ENCODE measurements at places on chromosomes 4 and X.

DNA sequence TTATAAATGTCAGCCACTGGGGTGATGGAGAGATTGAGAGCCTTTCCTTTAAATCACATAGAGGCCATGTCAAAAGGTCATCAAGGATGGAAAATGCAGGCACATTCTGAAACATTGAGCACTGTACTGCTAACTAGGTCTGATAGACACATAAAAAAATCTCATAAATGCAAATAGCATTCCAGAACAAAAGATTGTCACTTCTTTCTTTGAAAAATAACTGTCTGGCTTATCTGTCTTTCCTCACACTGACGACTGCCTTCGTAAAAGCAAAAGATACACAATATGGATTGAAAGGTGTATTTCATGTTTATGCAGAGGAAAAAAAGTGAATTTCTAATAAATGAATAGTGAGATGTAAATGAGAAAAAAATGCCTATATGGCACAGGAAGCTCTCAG, 59.9 kb downstream of the PABPC4L start:
- no peak for DNase-seq

DNA sequence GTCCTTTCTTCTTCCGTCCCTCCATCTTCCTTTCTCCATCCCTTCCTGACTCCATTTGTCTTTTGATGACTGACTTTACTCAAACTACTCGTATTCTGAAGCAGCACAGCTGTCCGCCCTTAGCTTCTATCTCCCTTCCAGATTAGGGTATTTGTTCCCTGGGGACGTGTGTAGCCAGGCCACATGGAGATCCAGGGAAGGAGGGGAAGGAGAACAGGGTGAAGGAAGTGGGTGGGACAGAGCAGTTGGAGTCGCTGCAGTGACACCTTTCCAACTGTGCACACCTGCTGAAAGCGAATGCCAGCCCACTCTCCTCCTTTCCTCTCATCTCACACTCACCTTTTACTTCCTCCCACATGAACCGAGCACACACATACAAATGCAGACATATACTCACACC, 323.8 kb downstream of the DCTD start:
- no peak for DNase-seq

DNA sequence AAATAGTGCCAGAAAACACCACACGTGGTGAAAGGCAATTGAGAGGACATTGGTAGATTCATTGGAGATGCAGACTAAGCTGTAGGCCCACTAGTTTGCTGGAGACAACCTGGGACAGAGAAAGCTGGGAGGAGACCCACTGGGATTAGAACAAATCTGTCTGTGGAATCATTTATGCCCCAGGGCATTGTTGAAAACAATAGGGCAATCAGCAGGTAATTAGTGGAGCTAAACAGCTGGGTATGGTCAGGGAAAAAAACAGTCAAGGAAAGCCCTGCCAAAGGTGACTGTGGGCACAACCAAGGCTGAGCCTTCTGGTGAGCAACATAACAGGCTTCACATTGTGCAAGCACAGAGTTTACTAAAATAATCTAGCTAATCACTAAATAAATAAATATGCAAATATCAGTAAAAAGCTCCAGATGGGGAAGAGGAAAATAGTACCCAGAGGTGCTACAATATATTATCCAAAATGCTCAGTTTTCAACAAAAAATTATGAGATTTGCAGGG, 9.0 kb downstream of the TCEAL3 start:
- DNase-seq = no peak

DNA sequence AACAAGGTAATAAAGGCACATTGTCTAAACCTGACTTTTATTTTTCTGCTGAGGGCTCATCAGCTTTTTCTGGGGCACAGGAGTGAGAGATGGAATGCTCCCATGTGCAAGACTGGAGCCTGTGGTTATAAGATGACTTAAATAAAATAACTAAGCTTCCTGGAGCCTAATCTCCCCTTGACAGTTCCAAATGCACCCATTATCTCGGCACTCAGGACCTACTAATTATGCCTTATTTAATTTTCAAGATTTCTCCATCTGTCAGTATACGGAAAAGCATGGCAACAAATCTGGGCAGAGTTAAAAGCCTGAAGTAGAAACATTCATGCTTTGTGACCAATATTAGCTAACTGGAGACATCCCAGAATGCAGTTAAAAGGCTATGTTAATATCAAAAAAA, 416.7 kb upstream of the TEX13C start:
- DNase-seq = no peak

DNA sequence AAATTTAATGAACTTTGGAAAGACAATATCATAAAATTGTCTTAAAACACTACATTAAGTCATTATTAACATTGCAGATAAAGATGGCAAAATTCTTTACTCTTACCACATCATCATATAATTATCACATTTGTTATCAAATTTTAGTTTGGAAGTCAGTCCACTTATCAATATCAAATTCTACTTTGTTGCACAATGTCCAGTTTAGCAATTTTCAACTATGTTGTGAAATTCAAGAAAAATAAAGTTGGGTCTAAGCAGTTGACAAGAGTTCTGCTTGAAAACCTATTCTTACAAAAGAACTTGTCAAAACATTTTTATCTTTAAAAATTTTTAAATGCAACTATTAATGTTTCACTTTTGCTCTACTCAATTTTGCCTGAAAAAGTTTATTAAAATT, 44.7 kb upstream of the TET2 start:
- no peak for DNase-seq

DNA sequence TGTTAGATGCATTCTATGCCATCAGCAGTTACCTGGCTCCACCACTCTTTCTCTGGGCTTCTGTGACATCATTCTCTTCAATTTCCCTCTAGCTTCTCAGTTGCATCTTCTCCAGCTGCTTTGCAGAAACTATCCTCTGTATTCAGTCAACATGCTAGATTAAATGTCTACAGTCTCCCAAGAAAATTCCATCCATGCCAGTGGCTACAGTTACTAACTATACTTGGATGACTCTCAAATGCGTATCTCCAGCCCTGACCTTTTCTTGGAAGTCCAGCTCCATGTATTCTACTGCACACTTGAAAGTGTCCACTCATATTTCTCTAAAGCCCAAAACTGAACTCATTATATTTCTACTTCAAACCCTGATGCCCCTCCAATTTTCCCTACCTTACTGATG, 232.3 kb upstream of the TENM3 start:
- no peak for DNase-seq

GRCh38 chr4:168039593-168039992, 52.7 kb upstream of the ANXA10 start:
- no peak for DNase-seq

DNA sequence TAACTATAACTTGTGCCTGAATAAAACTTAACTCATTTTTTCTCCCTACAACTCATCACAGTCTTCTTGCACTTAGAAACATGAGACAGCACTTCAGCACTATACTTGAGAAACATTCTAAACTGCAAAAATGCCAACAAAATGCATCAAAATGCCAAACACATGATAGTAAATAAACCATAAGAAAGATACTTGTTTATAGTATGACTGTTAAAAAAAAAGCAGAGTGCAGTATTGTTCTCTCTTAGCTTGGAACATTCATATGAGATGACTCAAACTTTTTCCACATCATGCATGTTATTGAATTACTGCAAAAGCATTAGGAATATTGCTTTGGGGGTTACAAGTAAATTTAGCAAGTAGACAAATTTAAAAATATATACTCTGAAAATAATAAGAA, 135.7 kb upstream of the ANXA10 start:
- no peak for DNase-seq

- DNase-seq = no peak
Observed at GRCh38 chr4:38242101-38242500, 281.9 kb downstream of the PTTG2 start.

GRCh38 chr4:79679859-79680258, 271.8 kb upstream of the GK2 start:
- DNase-seq = no peak

- DNase-seq = peak; percentile 4
Observed at GRCh38 chr4:149370785-149371420, 444.7 kb downstream of the IQCM start.

DNA sequence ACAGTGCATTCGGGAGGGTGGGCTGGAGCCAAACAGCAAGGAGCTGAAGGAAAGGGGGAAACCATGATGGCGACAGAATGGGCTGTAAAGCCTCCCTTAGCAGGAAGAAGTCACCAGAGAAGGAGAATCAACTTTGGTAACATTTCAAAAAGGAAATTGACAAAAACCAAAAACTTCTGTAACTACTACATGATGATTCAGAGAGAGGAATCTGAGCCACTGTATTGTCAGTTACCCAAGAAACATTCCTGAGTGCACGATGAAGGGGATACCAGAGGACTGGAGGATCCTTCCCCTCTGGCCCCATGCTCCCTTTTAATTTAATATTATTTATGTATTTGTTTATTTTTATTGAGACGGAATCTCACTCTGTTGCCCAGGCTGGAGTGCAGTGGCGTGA, 26.3 kb downstream of the PDHA1 start:
- no peak for DNase-seq

DNA sequence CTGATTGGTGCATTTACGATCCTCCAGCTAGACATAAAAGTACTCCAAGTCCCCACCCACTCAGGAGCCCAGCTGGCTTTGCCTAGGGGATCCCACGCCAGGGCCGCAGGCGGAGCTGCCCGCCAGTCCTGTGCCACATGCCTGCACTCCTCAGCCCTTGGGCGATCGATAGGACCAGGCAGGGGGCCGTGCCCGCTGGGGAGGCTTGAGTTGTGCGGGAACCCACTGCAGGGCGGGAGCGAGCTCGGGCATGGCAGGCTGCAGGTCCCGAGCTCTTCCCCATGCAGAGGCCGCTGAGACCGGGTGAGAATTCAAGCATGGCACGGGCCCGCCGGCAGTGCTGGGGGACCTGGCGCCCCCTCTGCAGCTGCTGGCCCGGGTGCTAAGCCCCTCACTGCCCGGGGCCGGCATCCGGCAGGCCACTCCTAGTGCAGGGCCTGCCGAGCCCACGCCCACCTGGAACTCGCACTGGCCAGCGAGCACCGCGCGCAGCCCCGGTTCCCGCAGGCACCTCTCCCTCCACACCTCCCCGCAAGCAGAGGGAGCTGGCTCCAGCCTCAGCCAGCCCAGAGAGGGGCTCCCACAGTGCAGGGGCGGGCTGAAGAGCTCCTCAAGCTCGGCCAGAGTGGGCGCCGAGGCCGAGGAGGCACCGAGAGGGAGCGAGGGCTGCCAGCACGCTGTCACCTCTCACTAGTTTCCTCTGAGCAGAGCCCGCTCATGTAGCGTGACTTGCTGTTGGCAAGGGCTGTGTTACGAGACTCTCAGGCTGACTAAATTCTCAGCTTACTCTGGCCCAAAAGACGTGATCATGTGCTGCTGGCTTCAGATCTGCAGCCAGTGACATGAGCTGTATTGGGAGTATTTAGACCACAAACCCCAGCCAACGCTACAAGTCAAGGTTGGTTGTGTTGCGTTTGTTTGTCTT, 87.5 kb downstream of the TRAPPC11 start:
- DNase-seq = no peak

DNA sequence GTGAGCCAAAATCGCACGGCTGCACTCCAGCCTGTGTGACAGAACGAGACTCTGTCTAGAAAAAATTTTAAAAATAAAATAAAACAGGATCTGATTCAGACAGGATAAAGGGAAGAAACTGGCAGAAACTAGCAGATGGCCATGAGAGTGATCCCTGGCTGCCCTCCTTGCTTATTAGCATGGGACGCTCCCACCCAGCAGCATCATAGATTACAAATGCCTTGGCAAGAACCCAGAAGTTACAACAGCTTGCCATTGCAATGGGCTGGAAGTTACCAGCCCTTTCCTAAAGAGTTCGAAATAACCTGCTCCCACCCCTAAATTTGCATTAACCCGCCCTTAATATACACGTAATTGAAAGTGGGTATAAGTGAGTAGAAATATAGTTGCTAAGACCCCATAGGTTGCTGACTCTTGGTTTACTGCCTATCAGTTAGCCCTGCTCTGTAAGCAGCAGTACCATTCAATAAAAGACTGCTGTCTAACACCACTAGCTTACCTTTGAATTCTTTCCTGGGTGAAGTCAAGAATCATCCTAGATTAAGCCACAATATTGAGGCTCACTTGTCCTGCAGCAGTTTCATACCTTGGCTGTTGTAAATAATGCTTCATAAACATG, 9.1 kb upstream of the XAGE2 start:
- no peak for DNase-seq

- no peak for DNase-seq
Observed at GRCh38 chr4:1766106-1767060, 26.7 kb upstream of the FGFR3 start.

GRCh38 chr4:179353786-179354185, 1911.5 kb upstream of the AGA start:
- no peak for DNase-seq

DNA sequence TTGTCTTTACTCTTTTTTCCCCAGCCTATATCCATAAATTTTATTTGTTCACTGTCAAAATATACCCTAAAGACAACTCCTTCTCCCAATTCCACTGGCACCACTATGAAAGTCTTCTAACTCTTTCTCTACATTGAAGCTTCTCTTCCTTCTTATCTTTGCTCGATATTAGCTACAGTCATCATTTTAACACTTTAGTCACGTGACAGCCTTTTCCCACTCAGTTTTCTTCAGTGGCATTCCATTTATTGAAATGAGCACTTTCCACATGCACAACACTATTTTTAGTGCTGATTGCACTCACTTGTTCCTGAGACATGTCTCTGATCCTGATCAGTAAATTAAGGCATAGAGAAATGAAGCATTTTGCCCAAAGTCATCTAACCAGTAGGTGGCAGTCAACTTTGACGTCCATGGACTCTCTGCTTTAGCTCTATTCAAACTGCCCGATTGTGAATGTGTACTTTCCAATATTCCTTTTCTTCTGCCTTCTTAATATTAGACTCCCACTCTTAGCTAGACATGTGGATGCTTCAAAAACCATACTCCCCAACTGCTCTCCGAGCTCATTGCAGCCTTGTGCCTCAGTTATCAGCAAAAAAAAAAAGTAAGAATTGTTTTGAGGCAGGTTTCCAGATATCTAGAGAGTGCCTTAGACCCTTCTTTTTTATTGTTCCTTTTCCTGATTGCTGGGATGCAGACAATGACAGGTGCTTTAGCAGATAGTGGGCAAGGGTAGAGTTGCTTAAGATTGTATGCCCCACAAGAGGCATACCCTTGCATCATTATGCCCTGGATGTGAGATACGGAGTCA, 394.4 kb upstream of the ADGRL3 start:
- peak; percentile 5 for DNase-seq

DNA sequence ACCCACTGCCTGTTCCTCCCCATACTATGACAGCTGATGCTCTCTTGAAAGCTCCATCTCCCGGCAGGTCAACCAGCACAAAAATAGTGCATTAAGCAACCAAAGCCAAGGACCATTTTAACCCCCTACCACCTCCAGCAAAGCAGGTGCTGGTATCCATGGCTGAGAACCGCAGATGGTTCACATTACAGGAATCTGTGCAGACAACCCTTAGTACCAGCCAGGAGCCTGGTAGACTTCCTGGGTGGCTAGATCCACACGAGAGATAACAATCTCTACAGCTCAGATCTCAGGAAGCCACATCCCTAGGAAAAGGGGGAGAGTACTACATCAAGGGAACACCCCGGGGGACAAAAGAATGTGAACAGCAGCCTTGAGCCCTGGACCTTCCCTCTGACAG, 248.0 kb downstream of the FGF13 start:
- DNase-seq = no peak

DNA sequence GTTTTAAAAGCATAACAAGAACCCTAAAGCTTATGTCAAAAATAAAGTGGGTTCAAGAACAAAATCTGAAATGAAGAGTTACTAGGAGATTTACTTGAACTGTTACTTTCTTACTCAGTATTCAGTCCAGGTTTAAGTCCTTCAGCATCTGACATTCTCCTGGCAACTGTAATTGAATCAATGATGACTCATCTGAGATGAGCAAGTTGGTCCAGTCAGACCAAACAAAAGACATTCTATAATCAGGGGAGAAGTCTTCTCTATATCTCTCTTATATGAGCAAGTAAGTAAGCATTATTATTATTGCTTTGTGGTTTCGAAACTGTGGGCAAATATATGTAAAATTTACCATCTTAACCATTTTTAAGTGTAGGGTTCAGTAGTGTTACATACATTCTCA, 34.6 kb downstream of the MAP9 start:
- DNase-seq = no peak
